M059J (cell line): ENCODE measurements at places on chromosomes 1 and 21. TPM values are rescaled to one million over a fixed set of nuclear protein-coding genes. Genes with fewer than 3 reads are reported as not detected.

DNA sequence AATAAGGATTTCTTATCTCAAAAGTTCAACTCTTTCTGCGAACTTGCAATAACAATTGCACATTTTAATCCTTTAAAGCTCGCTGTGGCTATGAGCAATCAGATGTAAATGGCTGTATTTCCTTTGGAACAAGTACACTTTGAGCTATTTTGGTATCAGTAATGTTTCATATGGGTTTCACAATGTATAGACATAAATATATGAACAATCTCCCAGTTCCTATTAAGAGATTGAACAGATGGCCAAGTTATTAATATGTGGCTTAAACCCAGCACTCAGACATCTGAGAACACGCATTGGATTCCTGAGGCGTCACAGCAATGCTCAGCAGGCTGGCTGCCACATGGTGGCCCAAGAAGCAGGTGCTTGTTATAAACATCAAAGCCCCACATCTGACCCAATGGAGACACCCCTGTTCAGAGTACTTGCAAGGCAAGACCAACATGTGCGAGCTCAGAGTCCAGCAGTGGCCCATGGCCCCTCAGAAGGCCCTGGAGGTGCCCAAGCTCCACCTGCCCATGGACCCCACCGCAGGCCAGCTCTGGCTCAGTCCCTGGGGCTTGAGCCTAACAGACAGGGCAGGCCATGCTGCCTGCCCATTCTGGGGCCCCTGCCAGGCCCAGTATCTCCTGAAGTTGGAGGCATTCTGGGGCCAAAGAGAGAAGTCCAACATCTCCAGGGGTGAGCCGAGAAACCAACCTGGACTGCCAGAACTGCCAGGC lies 23.7 kb downstream of the PSMG1 start:
- DNase-seq, result no peak

DNA sequence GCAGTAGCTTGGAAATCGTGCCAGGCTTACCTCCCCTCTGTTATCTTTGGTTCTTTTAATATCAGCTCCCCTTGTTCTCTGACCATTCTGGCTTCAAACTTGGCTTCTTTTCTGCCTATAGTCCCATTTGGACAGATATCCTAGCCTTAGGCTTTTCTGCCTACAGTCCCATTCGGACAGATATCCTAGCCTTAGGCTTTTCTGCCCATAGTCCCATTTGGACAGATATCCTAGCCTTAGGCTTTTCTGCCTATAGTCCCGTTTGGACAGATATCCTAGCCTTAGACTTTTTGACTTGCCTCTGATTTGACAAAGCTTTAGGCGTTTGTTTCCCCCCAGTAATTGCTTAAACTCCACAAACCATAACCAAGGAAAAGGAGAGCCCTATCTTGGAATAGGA lies 25.6 kb downstream of the CHML start:
- DNase-seq, result no peak

- DNase-seq, result no peak
These were observed 61.3 kb upstream of the C1orf53 start for GRCh38 chr1:197841158-197841557.

DNA sequence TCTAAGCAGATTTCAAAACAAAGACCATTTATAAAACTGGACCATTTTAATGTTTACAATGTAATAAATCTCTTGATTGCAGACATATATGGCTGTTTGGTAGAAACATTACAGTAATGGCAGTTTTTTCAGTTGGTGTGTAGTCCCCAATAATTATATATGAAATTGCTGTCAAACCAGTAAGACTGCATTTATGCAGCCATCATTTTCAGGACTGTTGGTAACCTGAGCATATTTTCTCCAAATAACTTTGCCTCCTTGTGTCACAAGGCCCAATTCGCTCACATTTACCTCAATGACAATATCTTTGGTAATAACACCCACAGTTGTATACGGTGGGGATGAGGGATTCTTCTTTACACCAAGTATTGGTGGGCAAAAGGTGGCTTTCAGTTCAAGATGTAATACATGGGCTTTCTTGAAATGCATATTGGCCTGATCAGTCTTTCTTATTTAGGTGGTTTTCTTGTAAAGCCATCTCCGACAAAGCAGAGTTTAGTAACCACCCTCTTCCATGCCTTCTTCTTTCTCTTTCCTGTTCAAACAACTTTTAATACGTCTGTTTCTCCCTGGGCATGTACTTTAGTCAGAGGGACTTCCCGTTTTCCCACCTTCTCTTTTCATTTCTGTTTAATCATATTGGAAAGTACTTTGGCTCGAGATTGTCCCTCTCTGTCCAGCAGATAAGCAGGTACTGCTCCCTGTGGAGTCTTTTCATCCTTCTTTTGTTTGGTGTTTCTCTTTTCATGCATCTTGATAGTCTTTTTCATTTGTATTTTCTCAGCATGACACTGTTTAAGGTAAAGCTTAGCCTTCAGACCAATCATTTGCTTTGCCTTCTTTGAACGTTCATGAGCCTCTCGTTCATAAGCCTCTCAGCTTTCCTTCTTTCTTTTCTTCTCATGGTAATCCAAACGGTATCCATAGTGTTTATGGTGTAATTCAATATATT lies 30.4 kb downstream of the ATP2B4 start:
- DNase-seq, result no peak

The OR6K3 gene
- not detected in 2 replicates for total RNA-seq

The KCNE1 gene
- 0.32 TPM in 1 of 2 replicates, not detected in the other for total RNA-seq

The OR2L2 gene
- not detected in 2 replicates for total RNA-seq
